ENCODE measurements at places on chromosomes 1 and 21.

- no peak for DNase-seq
Observed at GRCh38 chr1:24190983-24191461, 3.9 kb upstream of the IFNLR1 start.

- no peak for DNase-seq
Observed at GRCh38 chr1:39826583-39826982, 37.9 kb upstream of the BMP8B start.

GRCh38 chr1:207109004-207109403 is 5.0 kb downstream of the C4BPA start:
- no peak for DNase-seq

DNA sequence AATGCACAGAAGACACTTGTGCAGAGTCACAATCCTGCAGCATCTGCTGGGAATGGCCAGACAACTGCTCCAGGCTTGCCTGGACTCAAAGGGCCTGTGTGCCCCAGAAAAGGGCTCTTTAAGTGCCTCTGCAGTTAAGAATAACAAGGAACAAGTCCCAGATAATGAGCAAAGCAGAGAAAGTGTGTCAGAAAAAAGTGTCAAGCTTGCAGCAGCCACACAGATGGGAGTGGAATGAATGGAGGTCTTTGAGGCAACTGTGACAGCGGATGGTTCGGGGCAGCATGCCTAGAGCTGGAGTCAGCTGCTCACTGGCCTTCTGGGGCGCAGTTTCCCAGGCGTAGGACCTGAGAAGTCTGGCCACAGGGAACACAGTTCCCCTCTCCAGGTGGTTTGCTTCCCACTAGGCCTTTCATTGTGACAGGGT is 5.1 kb downstream of the PARP1 start:
- no peak for DNase-seq
